ENCODE measurements at places on chromosomes 5 and 9. TPM values are rescaled to one million over a fixed set of nuclear protein-coding genes. Genes with fewer than 3 reads are reported as not detected.

DNA sequence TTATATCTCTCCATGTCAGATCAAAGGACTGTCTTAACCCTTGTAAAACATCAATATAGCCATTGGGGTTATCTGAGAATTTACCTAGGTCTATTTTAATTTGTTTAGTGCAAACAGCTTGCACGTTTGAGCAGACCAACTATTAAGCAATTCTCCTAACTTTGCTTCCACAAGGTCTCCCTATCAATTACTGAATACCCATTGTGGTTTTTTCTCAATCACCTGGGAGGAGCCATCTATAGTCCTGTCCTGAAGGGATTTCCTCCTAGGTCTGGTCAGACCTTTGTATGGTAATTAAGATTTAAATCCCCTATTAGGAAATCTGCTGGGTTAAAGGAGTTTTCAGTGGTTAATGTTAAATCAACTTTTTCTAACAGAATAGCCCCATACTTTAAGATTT is 48.9 kb upstream of the S1PR3 start:
- no peak for DNase-seq

DNA sequence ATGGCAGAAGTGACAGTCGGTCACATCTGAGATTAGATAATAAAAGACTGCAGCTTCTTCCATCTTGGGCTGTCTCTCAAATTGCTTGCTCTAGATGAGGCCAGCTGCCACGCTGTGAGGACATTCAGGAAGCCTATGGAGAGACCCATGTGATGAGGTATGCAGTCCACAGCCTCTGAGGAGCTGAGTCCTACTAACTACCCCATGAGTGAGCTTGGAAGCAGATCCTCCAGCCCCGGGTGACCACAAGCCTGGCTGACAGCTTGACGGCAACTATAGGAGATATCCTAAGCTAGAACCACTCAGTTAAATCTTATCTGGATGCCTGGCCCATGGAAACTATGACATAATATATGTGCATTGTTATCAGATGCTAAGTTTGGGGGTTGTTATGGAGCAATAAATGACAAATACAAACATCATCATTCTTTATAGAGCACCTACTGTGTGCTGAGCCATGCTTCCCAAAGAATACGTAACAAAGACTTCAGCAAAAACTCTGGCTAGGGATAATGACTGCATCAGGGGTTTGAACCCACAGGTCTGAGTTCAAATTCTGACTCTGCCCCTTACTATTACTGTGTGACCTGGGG is 26.7 kb downstream of the KCNV2 start:
- no peak for DNase-seq

GRCh38 chr5:3104429-3105060 is 353.1 kb upstream of the IRX2 start:
- DNase-seq = no peak

- no peak for DNase-seq
Observed at GRCh38 chr9:105396441-105396840, 51.4 kb upstream of the FSD1L start.

DNA sequence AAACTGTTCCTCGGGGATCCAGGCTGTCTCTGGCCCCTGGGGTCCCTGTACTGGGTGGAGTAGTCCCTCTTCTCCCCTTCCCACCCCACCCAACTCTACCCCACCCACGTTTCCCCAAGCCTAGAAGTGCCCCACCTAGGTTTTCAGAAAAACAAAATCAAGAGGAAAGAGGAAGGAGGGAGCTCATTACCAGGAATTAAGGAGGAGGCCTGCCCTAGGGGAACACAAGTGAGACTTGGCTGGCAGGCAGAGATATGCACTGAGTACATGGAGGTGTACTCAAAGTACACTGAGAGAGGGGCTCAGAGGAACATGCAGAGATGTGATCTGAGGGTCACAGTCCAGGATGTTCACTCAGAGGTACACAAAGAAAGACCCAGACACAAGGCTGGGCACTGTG is 10.2 kb downstream of the AQP3 start:
- DNase-seq = no peak

DNA sequence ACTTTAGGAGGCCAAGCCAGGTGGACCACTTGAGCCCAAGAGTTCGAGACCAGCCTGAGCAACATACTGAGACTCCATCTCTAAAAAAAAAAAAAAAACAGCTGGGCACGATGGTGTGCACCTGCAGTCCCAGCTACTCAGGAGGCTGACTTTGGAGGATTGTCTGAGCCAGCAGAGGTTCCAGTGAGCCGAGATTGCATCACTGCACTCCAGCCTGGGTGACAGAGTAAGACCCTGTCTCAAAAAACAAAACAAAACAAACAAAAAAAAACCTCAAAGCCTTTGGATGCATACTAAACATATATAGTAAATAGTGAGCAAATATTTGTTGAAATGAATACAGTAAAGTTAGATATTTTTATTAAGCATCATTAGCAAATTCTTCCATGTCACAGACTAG is 5.3 kb downstream of the SLC35D2 start:
- DNase-seq = no peak

CDC25C gene
- 0.24 TPM for total RNA-seq

DNA sequence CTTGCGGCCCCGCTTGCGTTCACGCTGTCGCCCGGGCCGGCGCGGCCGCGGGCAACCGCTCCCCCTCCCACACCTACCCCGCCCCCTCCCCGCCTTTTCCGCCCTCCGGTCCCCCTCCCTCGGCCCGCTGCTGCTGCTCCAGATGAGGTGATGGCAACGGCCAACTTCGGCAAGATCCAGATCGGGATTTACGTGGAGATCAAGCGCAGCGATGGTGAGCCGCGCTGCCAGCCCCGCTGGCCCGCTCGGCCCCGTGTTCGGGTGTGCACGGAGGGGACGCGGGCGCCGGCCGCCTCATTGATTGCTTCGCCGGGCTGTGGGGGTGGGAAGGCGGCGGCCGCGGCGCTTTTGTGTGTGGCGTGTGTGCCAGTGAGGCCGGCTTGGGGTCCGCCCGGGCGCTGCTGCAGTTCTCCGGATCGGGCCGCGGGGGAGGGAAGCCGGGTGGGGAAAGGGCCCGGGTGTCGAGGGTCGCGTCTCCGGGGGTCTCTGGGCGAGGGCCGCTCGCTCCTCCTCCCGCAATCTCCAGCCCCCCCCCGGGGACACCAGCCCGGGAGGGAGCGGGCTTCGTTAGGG is 403 bp downstream of the KIF2A start:
- DNase-seq = no peak

GRCh38 chr9:99433095-99433494 is 211.0 kb downstream of the SEC61B start:
- no peak for DNase-seq

DNA sequence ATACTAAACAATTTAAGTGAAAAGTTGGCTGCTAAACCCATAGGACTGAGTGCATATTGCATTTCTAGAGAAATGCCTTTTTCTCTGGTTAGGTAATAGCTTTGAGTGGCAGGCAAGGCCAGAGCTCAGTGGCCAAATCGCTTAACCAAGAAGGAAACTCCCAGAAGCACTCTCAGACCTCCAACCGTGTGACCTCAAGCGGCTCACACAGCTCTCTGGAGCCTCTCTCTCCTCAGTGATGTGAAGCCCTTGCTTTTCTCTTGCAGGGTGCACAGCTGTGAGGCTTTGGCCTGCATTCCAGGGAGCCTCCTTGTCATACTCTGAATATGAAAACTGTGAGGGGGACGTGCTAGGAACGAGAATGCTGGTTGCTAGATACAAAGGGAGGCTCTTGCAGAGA is 106.7 kb downstream of the INSYN2B start:
- peak; percentile 80 for DNase-seq

ADCY2 gene
- total RNA-seq = 0.19 TPM

AFAP1L1 gene
- 46.9 TPM for total RNA-seq

GRCh38 chr9:72592502-72593403 is 71.3 kb downstream of the TMC1 start:
- no peak for DNase-seq

DNA sequence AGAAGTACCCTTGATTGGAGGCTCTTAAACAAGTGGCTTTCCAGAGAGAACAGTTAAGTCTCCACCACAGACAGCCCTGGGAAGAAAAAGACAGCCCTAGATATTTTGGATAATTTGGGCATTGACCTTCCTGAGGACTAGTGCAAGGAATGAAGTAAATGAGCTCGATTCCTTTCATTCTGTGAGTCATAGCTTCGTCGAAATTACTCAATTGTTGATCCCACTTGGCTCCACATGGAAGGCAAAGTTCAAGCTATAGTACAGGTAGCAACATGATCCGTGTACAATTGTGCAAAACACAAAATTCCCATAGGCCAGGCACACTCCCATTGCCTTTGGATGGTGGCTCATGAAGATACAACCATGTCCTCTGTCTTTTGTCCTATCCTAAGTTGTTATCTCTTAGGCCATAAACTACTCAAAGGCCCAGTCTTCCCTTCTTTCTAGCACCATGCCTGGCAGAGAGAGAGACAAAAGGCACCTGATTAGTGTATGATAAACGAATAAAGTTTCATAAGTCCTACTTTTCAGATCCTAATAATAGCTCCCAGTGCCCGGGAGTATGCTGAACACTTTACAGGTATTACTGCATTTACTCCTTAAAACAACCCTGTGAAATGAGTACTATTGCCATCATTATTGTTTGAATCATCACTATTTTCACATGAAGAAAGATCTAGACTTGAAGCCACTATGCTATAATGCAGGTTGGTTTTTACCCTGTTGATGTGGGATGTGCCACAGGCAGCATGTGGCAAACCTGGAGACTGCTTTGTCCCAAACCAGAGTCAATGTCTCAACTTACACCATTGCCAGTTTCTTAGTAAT is 116.7 kb upstream of the RANBP3L start:
- no peak for DNase-seq

DNA sequence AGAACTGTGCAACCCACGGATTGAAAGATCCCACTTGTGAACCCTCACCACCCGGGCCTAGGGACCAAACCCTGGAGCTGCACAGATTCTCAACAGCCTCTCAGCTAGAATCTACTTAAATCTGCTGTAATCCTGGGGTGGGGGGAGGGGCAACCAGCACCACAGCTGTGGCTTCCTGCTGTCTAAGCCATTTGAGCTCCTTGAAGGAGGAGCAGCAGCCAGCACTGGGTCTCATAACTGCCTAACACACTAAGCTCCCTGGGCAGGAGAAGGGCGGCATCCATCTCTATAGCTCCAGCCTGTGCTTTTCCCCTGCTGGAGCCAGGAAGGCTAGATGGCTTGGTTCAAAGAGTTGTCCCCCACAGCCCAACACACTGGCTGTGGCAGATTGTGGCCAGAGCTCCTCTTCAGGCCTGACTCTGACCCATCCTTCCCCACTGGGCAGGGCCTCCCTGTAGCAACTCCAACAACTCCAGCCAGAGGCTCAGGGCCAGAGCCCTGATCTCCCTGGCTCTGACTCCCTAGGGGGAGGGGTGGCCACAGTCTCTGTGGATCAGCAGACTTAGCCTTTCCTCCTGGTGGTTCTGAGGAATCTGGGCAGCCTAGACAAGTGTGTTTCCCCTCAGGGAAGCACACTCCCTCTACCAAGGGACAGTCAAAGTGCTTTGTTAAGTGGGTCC is 72.0 kb upstream of the C9orf72 start:
- DNase-seq = no peak

PCDH12 gene
- 10.4 TPM for total RNA-seq

DNA sequence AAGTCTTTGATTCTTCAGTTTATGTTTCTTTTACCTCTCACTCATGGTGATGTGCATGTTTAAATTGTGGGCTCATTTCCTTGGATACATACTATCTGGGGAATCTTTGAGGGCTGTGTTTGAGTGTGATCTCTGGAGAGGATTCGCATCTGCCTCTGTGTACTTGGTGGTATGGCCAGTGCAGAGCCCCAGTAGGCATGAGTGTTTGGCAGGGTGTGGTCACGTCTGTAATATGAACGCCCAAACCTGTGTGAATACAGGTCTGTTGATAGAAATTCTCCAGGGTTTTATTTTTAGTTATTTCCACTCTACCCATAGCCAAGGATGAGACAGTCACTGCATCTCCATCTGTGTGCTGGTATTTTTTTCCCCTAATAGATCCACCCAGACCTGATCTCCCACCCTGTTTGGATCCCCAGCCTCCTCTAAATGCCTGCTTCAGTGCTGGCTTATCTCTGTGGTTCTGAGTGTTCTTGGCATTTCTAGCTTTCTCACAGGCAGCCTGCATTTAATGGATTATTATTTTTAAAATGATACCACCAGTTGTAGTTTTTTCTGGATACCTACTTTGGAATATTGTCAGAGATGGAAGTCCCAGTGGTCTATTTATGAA is 37.5 kb downstream of the TJP2 start:
- no peak for DNase-seq

- DNase-seq = no peak
Observed at GRCh38 chr9:35684921-35685320, 4.8 kb downstream of the TPM2 start.

GRCh38 chr9:23638837-23639426 is 187.1 kb downstream of the ELAVL2 start:
- DNase-seq = no peak

FOXD4L6 gene
- total RNA-seq = not detected

- DNase-seq = no peak
Observed at GRCh38 chr5:72951671-72952468, 4.0 kb upstream of the FCHO2 start.

MRPS2 gene
- total RNA-seq = 43.3 TPM

DNA sequence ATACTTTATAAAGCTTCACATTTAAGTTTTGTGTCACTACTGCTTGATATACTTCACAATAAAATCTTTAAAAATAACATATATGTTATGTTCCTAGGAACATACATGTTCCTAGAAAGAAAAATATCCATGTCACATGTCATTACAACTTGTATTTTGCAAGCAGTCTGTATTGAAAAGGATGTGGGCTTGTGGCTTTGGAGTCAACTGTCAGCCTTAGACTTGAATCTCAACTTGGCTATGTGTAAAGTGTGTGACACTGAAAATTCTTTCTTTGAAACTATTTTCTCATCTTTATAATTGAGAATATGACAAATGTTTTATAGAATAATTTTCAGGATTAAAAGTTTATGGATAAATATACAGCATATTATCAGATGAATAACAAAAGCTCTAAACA is 273.1 kb downstream of the KIAA0825 start:
- DNase-seq = no peak

- DNase-seq = no peak
Observed at GRCh38 chr5:101721543-101721942, 574.5 kb downstream of the SLCO4C1 start.

CFAP157 gene
- not detected for total RNA-seq

DNA sequence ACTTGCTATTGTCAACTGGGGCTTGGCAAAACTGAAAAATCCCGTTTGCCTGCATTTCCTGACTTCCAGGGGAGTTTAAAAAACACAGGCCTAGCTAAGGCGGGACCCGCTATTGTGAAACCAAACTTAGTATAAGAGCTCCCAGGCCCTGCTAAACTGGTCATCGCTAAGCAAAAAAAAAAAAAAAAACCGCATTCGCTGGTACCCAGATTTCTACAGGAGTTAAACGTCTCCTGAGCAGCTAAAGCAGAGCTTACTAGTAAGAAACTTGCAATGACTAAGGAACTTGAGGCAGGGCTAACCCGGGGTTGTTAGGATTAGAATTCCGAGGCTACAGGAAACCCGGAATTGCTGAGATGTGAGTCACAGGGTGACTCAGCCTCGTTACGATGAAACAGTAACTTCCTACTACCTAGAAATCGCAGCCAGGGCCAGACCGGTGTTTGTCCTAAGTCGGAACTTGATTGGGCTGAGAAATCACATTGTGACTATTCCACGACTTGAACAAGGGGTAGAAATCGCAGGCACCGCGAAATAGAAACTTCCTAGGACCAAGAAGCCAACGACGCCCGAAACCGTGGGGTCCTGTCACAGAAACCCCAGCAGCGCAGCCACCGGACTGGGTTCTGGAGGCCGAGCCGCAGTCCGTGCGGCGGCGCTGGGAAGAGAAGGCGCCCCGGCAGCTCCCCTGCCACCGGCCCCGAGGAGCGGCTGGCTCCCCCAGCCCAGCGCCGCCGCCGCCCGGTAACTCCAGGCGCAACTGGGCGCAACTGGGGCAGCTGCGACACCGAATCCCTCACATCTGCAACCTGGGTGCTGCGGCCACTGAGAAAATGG is 89.4 kb downstream of the ANXA2R start:
- peak; percentile 73 for DNase-seq

NFIL3 gene
- total RNA-seq = 21.3 TPM

B4GALT1 gene
- total RNA-seq = 43.6 TPM
